HTR-8/SVneo (cell line): ENCODE measurements at places on chromosomes 13 and 19.

GRCh38 chr13:79030513-79030912 is 371.6 kb upstream of the OBI1 start:
- no peak for DNase-seq

DNA sequence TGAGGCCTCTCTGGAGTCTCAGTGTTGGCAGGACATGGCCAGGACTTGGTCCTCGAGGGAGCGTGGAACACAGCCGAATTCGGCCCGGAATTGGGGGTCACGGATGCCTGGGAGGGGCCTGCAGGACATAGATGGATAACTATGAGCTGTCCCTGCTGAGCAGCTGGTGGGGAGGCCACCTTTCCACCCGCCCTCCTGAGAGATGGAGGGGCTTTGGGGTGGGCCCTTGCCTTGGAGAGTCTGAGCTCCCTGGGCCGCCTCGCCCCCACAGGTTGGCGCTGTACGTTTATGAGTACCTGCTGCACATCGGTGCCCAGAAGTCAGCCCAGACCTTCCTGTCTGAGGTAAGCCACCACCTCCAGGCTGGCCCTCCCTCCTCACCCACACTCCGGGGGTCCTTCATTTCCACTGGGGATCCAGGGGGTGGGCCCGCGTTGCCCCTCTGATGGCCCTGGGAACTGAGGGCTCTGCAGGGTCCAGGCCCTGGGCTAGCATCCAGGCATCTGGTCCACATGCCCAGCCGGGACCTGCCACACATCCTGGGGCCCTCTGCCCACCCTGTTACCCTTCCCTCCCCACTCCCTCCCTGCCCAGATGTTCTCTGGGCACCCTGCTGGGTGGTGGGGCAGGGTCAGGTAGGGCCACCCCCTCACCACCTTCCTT is 8.0 kb downstream of the SSBP4 start:
- DNase-seq: no peak

GRCh38 chr13:110652764-110653163 is 37.4 kb downstream of the NAXD start:
- no peak for DNase-seq

DNA sequence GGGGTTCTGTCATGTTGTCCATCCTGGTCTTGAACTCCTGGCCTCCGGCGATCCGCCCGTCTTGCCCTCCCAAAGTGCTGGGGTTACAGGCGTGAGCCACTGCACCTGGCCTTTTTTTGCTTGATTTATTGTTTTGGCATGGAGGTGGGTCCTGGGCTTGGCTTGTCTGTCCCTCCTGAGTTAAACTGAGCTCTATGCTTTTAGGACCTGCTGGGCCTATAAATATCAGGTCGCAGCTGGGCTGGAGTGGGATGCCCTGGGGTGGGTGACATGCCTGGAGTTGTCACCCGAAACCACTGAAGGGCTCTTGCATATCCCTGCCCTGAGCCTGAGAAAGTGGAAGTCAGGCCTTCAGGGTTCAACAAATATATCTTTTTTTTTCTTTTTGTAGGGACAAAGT is 5.5 kb downstream of the ARRDC5 start:
- DNase-seq: no peak

DNA sequence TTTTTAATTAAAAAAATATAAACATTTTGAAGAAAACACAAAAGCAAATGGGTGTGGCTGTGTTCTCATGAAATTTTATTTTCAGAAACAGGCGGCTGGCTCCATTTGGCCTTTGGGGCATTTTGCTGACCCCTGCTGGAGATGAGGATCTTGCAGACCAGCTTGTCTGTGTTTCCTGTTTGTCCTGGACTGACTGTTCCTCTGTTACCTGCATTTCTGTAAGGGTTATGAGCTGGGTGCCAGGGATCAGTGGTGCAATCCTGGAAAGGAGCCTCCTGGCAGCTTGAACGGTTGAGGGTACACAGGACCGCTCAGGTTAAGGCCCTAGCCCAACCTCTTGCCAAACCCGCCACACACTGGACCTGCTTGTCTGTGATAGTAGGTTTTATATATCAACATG is 49.9 kb downstream of the ZNF787 start:
- no peak for DNase-seq

DNA sequence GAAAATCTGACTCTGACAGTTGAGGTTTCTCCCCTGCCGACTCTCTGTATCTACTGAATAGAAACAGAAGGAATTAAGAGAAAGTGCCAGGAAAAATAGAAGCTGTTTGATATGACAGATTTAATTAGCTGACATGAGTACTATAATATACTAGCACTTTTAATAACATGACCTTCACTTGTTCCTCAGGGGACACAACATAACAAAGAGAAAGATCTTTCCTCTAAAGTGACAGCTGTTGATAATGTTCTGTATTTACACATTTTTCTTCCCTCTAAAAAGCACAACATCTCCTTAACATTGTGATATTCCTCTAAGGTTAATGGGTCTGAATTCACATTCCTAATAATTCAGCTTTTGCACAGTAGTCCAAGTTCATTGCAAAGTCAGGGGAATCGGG is 1136.0 kb downstream of the PCDH17 start:
- DNase-seq: no peak

GRCh38 chr13:36518707-36519106 is 86.4 kb downstream of the CCNA1 start:
- no peak for DNase-seq

DNA sequence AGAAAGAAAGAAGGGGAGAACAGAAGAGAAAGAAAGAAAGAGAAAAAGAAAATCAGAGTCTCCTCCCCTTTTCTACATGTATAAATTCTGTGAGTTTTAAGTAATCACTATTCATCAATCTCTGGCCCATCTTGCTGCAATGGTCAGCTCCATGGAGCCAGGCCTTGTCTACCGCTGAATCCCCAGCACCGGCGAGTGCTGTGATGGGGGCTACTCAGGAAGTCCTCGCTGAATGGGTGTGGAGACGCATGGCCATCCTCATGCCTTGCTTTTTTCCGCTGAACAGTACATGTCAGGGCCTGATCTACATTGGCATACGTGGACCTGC is 29.9 kb downstream of the GPR42 start:
- DNase-seq: no peak

DNA sequence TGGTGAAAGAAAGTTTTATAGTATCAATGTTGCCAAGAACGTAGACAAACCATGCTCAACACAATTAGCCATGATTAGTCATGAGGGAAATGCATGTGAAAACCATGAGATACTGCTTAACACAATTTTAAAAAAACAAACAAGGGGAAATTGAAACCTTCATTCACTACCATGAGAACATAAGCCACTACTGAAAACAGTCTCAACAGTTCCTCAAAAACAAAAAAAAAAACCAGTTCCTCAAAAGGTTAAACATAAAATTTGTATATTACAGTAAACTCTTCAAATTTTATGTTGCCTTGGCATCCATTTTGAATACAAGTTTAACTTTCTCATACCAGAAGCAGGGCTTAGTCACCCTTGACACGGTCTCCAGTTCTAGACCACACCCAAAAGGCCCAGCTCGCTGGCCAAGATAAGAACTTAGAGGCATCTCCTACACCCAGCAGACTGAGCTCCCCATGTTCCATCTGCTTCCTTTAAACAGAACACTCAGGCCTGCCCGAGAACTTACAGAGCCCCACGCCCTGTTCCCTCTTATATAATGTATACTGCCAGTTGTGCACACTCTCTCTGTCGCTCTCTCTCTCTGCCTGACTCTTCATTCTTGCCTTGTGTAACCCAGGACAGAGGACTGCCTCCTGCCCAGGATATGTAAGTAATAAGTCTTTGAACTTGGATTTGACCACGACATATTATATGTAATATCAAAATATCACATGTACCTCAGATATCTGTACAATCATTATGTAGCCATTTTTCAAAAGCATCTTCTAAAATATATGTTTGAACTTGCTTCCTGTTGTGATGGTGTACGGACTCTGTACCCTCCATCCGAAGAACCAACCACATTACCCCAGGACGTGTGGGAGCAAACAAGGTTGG is 67.4 kb downstream of the STK24 start:
- DNase-seq: no peak

DNA sequence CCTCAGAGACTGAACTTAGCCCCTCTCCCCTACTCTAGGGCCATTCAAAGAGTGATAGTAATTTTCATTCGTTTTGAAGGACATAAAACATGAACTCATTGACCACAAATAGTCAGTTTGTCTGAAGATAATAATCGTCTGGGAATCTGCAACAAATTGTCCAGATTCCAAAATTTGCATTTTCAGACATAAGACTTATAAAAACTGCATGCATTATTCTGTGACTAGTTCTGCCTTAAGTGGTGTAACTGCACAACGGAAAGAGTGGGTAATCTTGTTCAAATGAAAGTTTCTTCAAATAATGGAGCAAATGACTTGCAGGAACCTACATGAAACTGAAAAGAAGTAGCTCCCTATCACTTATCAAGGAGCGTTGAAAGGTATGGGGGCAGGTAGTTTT is 8.4 kb downstream of the CSNK1A1L start:
- DNase-seq: no peak

DNA sequence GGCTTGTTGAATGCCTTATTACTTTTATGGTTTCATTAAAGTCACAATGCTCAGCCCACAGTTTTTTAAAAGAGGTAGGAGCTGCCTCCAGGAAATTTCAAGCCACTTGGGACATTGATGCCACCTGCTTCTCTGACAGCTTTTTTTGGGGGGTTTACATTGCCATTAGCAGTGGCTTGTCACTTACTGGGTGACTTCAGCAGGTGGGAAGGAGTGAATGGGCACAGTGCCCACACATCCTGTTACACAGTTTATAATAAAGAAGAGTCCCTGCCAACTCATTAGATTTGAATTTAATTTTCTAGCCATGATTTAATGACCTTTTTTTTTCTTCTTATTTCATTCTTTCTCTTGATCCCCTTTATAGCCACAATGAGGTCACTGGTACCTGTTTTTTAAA is 61.0 kb downstream of the NHLRC3 start:
- no peak for DNase-seq

DNA sequence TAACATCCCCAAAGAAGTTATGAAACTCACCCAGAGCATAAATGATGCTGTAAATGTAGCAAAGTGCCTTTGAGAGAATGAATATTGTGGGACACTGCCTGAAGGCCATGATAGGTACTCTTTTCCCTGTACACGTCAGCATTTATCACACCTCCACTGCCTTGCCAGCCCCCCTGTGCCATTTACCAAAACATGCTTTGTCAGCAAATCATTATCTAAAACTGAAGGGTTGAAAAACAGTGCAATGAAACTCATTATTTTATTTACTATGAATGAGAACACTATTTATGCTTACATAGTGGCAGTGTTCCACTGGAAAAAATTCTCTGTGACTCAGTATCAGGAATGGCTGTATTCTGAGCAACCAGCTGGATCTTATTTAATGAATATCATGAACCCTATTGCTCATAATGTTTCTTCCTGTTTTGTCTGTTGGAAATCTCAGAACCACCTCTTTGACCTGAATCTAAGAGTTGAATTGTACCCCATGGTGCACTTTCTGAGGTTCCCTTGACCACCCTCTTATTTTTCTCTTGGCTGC is 564.1 kb downstream of the DCT start:
- DNase-seq: no peak

- no peak for DNase-seq
Measured at GRCh38 chr19:1397838-1398237, 3.5 kb downstream of the GAMT start.

- no peak for DNase-seq
Measured at GRCh38 chr19:46232938-46233621, 3.5 kb downstream of the IGFL1 start.

GRCh38 chr13:79686441-79686840 is 205.5 kb downstream of the NDFIP2 start:
- DNase-seq: no peak

GRCh38 chr13:102504002-102504401 is 92.8 kb upstream of the TPP2 start:
- DNase-seq: no peak

DNA sequence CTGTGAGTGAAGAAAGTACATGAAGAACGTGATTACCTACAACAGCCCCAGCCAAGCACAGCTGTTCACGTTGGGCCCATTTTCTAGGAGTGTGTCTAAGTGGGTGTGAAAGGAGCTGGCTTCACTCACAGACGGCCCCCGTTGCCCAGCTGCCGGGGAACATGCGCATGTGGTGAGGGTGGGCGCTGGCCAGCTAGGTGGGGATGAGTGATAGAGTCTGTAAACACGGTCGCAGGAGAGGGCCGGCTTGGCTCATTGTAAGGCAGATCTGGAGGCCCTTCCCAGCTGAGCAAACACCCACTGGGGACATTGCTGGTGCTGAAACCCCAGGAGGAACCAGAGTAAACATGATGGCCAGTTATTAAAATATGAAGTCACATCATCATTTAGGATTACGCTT is 160.5 kb downstream of the TEX29 start:
- DNase-seq: no peak

- DNase-seq: no peak
Measured at GRCh38 chr13:34750078-34750931, 191.8 kb upstream of the NBEA start.

DNA sequence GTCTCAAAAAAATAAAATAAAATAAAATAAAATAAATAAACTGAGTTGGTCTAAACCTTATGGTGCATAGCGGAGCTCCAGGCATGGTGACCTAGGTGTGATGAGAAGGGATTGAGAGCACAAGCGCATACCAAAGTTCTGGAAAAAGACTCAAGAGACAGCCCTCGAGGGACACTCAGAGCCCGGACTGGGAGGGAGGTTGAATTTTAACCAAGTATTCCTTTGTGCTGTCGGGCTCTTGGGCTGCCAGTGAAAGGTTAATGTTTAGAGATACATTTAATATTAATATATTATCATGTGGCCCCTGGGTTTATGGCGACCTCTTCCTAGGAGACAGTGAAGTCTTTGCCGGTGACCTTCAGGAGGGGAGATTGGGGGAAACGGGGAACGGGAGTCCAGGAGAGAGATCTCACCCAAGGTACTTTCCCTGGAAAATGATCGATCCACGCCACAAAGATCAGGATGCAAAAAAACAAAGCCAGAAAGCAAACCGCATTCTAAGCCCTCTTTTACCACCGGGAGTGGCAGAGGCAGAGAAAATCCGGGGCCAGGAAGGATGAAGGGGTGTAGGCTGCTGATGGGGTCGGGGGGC is 1.6 kb downstream of the FUT6 start:
- no peak for DNase-seq

DNA sequence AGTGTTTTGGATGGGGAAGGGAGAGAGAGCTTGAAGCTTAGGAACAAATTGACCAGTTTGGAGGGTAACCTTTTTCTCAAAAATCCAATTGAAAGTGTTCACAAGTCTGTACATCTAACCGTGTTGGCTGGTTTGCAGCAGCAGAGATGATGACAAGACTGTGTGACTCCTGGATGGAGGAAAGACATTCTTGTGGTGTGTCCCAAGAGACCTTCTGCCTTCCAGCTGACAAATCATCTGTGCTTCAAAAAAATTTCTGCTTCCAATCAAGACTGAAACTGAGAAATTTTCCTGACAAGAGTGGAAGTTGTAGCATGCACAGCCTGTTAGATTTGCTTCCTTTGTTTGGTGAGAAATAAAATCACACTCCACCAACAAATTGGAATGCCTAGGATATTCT is 56.2 kb downstream of the LACC1 start:
- no peak for DNase-seq
